ENCODE measurements at places on chromosomes 1 and 21. TPM values are rescaled to one million over a fixed set of nuclear protein-coding genes. Genes with fewer than 3 reads are reported as not detected.

KCNQ4 gene
- not detected for total RNA-seq

DNA sequence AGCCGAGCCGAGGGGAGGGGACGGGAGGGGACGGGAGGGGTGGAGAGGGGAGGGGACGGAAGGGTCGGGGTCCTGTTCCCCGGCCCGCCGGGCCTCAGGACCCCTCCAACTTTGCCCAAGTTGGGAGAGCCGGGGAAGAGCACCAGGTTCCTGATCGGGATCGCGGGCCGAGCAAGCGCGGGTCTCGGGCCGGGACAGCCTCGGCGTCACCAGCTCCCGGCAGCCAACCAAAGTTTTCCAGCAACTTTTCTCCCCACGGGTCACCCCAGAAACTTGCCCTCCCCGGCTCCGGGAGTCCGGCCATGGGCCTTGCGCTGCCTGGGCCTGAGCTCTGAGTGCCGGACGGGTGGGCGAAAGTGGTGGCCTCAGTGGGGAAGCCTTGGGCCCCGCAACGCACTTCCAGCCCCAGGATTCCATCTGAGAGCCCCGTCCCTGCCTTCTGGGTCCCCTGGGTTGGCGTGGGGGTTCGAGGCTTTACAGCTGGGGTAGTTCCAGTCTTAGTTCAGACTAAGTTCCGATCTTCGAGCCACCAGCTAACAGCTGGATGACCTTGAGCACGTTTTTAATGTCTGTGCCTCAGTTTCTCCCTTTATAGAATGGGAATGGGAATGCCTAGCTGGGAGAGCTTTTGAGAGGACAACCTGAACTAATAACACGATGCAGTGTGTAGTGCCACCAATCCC lies 458 bp downstream of the ZC3H12A start:
- no peak for DNase-seq

DNA sequence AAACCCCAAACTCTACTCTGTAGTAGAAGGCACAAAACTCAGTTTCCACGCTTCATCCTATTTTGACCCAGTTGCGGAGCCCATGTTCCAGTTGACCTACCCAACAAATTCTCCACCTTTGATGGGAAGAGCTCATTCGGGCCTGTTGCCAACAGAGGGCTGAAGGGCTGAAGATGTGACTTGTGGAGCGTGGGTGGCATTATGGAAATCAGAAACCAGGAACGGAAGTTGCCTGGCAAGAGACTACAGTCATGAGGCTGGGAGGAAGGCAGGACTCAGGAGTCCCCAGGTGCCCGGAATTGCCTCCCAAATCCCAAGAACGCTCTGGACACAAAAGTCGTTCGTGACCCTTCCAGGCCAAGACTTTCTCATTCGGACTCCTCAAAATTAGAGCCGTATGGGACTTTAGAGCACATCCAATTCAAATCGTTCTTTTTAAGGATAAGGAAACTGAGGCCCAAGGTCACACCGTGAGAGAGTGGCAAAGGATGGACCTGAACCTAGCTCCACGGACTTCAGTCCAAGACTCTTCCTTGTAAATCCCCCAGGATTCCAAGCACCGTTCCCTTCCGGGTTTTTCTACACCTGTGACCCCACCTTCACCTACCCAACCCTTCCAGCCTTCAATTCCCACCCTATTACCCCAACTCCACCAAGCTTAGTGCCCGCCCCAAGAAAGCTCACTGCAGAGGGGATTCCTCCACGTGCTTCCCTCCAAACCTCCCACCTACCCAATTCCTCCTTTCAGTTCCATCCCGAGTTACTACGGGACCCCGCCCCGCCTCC lies 739 bp downstream of the SMG5 start:
- DNase-seq = peak; percentile 35

RNU1-4 gene
- 859 TPM for total RNA-seq

DNA sequence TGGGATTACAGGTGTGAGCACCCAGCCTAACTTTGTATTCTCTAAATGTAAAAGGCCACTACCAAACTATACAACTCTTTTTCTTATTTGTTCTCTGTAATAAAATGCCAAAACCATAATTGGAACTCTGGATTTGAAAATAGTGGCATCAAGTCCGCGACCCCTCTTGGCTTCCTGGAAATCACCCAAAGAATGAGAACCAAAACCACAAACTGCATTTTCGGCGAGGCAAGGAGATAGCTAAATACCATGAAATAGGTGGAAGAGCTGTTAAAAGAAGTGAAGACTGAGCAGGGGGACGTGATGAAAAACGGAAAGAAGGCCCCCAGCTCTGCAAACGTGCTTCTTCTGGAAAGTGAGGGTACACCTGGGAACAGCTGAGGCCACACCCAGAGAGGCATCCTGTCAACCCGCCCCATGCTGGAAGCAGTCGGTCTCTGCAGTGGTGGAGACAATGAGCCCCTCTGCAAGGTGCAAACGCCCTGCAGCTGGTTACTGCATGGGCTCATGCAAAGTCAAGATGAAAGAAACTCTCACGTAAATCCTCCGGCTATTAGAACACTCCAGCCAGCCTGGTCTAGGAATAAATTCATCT lies 22.5 kb downstream of the VPS26C start:
- DNase-seq = no peak

- DNase-seq = no peak
Observed at GRCh38 chr1:21397813-21398188, 42.1 kb upstream of the NBPF3 start.

CCDC181 gene
- total RNA-seq = not detected

DNA sequence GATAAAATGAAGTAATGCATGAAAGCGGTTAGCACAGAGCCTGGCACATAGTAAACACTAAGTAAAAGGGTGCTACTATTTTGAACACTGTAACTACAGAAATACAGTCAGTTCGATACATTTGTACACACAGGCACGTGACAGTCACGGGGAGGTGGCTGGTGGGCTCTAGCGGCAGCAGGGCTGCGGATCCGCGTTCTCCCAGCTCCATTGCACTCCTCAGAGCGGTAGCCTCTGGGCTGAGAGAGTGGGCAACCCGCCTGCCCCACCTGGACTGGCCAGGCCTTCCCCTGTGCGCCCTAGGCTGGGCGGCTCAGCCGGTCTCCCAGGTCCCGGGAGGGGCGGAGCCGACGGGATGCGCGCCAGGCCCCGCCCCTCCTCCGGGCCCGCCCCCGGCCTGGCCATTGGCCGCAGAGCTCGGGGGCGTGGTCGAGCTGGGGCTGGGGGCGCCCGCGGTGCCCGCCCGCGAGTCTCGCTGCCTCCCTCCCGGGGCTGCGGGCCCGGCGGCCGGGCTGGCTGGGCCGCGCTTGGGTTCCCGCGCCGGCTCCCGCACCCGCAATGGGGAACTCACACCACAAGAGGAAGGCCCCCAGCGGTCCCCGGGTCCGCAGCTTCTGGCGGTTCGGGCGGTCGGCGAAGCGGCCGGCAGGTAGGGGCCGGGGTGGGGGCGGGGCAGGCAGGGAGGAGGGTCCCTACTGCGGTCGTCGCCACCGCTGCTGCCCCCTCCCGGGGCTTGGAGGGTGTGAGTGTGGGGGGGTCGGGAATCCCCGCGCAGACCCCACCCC lies 51.2 kb upstream of the SYNC start:
- DNase-seq = no peak

DNA sequence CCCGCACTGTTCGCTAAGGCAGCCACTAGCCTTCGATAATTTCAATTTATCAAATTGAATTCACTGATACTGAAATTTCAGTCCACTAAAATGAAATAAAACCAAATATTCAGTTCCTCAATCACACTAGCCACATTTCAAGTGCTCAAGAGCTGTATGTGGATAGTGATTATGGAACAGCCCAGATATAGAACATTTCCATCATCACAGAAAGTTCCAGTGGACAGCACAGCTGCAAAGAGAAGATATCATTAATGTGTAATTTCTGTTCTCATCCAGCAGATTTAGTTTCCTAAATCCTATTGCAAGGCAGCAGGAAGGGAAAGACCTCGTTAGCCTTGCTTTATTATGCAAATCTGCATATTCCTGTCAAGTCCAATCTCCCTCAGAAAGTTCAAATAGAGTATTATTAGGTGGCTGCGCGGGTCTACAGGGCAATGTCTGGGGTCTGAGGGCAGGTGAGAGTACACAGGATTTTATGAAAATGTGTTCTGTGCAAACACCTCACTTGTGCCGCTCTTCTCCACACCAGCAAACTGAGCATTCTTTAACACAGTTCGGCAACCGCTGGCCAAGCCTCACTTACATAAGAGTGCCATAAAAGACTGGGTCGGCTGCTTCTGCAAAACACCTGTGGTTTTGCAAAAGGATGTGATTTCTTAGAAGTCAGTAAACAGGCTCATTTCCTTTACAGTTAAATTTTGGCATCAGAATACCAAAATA lies 22.4 kb downstream of the CAPZB start:
- DNase-seq = no peak

S1PR1 gene
- not detected for total RNA-seq

- no peak for DNase-seq
Observed at GRCh38 chr1:23899070-23899469, 14.1 kb downstream of the CNR2 start.

SLC6A9 gene
- total RNA-seq = 4.8 TPM

DNA sequence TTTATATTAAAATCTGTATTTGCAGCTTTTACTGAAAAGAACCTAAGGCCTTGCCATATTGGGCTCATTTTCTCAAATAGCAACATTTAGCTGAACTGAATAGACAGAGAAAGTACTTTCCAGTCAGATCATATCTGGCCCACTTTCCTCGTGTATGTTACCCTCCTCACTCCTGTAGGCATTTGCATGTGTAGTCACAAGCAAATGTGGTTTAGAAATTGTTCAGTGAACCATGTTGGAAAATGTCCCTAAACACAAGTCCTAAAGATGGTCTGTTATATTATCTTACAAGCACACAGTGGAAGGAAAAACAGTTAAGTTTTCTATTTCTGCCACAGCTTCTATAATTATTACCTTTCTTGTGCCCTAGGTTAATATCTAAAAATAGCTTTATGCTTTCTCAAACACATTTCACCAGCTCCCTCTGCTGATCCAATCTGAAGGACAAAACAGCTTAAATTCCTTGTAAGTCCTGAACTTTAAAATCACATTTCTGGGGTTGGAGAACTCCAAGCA lies 606 bp upstream of the FMO4 start:
- DNase-seq = no peak

S100A7 gene
- total RNA-seq = not detected

- DNase-seq = no peak
Observed at GRCh38 chr1:81237473-81238089, 563.2 kb upstream of the ADGRL2 start.

- DNase-seq = no peak
Observed at GRCh38 chr1:201648907-201649721, 110.2 kb downstream of the NAV1 start.

DNA sequence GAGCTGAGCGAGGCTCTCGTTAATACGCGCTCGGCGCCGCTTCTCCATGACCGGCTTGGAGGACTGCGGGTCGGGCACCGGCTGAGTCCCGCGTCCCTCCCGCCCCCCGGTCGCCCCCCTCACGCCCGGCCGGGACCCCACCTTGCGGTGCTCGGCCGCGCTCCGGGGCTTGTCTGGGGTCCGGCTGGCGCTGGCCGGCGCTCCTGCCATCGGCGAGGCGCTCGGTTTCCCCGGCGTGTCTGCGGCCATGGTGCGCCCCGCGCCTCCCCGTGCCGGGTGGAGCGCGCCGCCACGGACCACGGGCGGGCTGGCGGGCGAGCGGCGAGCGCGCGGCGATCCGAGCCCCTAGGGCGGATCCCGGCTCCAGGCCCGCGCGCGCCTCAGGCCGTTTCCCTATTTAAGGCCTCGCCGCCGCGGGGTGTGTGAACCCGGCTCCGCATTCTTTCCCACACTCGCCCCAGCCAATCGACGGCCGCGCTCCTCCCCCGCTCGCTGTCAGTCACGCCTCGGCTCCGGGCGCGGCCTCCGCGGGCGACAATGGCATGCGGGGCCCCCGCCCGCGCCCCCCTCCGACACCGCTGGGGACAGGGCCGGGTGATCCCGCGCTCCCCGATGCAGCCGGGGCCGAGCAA lies at the start of gene HES4:
TSS of gene HES4 (minus strand) at position 373 of the 632 bp plus-strand sequence. CDS start at position 249, 124 bp downstream.
- peak; percentile 87 for DNase-seq

GRCh38 chr21:33854604-33855003 lies 61.0 kb downstream of the ATP5PO start:
- DNase-seq = peak; percentile 34

DNA sequence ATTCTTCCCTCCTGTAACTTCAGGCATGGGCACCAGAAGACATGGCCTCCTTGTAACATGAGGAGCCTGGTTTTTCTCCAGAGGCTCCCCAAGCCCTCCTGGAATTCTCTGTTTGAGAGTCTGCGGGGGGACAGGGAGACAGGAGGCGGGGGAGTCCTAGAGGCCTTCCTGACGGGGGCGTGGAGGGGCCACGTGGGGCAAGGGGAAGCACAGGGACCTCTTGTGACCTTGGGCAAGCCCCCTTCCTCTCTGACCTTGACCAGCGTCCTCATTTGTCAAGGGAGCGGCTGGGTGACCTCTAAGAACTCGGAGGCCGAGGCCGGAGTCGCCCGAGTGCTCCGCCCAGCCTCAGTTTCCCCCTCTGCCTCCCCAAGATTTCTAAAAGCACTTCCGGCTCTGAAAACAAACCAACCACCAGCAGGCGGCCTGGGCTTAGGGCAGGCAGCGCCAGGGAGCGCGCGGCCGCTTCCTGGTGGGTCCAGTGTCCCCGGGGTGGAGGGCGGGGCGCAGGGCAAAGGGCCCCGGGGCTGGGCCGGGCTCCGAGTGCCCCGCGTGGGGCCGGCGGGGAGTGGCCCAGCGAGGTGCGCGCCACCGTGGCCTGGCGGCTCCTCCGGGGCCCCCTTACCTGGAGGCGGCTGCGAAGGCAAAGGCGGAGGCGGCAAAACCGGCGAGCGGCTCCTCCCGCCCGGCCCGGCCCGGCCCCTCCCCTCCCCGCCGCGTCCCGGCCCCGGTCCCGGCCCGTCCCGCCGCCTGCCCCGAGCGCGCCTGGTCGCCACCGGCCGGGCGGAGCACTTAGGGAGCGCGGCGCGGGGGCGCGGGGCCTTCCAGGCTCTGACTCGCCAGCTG lies at the start of gene TMCO4:
TSS of gene TMCO4 (minus strand) at position 687 of the 846 bp plus-strand sequence. CDS start 19,158 bp downstream, outside the sequence.
- DNase-seq = peak; percentile 56

DNA sequence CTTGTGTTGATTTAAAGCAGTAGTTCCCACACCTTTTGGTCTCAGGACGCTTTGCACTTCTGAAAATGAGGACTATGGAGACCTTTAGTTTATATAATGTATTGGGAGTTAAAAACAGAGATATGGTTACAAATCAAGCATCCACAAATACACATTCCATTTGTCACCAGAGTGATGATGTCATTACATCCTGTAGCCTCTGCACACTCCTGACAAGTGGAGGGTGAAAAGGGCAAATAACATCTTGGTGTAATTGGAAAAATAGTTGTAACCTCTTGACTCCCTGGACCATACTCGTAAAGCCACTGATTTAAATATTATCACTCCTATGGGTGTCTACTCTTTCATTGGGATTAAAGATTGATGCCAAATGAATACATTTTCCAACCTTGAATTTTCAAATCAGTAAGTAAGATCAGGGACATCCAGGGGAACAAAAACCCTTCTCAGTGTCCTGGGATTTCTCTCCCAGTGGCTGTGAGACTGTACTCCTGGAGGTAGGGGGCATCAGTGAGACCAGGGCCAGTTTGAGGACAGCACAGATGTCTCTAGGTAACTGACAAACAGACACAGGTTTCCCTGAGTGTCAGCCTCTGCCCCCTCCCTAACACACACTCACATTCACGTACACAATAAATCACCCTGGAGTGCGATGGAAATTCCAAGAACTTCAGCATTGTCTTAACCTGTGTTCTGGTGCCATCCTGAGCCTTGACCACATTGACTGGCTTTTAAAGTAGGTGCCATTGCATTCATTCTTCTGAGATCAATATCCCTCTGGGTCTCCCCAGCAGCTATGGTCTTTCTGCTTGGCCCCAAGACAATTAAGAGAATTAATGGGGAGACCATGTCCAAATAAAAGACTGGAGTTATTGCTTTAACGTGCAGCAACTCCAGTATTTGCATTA lies 63.0 kb downstream of the NR5A2 start:
- peak; percentile 15 for DNase-seq

RGS1 gene
- total RNA-seq = not detected

All from HepG2 (cell line).